ENCODE measurements at places on chromosomes 6 and 20.
A peak's percentile ranks its signal among the peaks of the same experiment; 100 is the strongest.

- no peak for DNase-seq
Measured at GRCh38 chr6:34462551-34462971, 3.3 kb upstream of the PACSIN1 start.

DNA sequence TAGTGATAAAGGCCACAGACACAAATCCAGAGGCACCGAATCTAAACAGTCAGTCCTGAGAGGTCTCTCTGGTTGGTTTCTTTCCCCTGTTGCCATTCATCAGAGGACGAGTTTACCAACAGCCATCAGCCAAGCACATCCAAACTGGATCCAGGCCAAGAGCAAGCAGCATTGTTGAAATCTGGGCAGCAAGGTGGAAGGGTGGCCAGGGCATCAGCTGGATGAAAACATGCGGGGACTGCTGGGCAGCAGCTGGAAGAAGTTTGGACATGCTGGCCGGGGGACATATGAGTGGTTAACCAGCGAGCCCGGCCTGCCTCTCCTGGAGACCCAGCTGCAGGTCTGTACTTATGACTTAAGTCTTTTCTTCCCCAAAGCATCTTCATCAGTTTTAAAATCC is at the start of gene SMIM28:
Gene SMIM28, plus strand, starts transcription at position 62 of the 400 bp plus-strand sequence. Its CDS starts 168 bp downstream, at position 230.
- no peak for DNase-seq

- DNase-seq = no peak
Measured at GRCh38 chr20:43034981-43035724, 154.6 kb downstream of the PTPRT start.

GRCh38 chr6:159490298-159490937 is 202.6 kb downstream of the SOD2 start:
- DNase-seq = no peak

- DNase-seq = no peak
Measured at GRCh38 chr20:10551732-10552724, 116.9 kb downstream of the SLX4IP start.

- DNase-seq = no peak
Measured at GRCh38 chr6:25452031-25452430, 172.9 kb downstream of the CARMIL1 start.

- no peak for DNase-seq
Measured at GRCh38 chr6:116066789-116067188, 6.1 kb upstream of the FRK start.

DNA sequence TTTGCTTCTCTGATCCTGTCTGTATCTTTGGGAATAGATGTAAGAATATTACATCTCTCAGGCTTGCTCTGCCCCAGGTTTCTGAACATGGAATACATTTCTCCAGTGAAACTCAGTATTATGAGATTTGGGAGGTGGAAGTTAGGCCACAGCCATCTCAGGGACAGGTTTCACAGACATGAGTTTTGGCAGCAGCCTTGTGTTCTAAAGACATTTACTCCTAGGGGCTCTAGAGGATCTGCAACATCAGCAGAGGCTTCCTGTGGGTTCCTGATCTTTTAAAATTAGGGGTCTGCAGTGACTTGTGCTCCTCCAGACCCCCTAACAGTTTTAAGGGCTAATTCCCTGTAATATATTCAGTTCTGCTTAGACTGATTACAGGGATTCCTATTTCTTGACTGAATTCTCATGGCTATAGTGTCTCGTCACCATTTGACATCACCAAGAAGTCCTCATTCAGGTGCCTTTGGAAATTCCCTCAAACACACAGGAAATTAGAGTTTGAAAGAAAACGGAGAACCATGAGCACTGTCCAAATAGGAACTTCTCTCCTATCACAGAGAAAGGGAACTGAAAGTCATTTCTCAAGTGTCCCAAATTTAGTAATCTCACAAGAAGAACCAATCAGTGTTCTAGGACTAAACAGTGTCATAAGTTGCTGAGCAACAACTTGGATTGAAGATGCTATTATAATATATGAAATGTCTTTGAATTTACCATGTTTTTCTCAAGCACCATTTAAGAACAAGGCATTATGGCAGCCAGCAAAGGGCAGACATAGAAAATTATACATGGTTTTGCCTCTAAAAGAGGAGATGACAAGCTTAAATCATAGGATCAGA is 2.5 kb upstream of the HLA-DRA start:
- DNase-seq = no peak

- no peak for DNase-seq
Measured at GRCh38 chr20:62558779-62559178, 83.0 kb upstream of the GATA5 start.

DNA sequence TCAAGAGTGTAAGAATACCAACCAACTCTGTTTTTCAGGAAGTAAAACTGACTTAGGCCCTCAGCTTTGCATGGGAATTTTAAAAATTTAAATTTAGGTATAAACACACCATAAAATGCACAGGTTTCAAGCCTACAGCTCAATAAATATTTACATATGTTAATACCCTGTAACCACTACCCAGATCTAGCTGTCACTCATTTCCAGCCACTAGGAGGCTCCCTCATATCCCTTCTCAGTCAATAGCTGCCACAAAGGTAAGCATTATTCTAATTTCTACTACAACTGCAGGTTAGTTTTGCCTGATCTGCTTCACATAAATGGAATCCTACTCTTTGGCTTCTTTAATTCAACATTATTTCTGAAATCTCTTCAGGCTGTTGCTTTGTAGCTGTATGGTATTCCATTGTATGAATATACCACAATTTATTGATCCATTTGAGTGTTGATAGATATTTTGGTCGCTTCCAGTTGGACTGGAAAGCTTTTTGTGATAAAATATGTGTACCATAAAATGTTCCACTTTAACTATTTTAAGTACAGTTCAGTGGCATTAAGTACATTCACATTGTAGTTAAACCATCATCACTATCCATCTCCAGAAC is 32.5 kb upstream of the MEI4 start:
- no peak for DNase-seq

- DNase-seq = no peak
Measured at GRCh38 chr6:36804563-36804962, 34.7 kb downstream of the CPNE5 start.

DNA sequence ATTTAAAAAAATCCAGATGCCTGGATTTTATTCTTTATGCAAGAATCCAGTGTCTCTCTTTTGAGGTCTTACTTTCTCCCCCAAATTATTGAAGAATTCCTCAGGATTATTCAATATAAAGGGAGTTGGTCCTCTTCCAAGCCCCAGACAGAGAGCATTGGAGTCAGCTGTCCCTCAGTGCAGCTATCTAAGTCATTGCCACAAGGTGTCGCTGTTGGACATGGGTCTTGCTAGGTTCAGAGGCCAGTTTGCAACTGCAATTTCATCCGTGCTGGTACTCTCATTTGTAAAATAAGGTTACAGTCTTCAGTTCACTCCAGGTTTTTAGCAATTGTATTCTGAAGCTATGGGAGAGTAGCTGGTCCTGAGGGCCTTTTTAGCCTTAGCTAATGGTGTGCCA is 27.8 kb downstream of the CCN2 start:
- DNase-seq = no peak

- no peak for DNase-seq
Measured at GRCh38 chr6:78599526-78599925, 267.8 kb upstream of the IRAK1BP1 start.

- no peak for DNase-seq
Measured at GRCh38 chr20:36149012-36149411, 5.5 kb upstream of the EPB41L1 start.

DNA sequence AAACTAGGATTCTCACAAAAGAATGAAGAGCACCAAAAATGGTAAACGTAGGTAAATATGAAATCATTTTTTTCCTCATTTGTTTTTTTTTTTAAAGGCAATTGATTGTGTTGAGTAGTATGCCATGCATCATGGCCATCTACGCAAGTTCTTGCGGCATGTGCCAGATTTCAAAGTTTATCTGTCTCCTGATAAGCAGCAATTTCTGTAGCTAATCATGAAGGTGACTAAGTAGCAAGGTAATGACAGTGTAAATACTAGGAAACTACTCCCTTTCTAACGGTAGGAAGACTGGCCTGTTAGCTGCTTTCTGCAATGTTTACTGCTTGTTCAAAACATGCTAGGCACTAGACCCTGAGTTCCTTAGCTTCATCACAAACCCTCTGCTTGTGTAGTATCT is 13.4 kb upstream of the LY86 start:
- no peak for DNase-seq

GRCh38 chr6:119273272-119274196 is 76.0 kb downstream of the MAN1A1 start:
- no peak for DNase-seq

- DNase-seq = peak; percentile 74
Measured at GRCh38 chr20:50112512-50113419, at the start of gene UBE2V1. UBE2V1 (minus strand) TSS chr20:50113150; CDS start chr20:50113128, 22 bp downstream.

DNA sequence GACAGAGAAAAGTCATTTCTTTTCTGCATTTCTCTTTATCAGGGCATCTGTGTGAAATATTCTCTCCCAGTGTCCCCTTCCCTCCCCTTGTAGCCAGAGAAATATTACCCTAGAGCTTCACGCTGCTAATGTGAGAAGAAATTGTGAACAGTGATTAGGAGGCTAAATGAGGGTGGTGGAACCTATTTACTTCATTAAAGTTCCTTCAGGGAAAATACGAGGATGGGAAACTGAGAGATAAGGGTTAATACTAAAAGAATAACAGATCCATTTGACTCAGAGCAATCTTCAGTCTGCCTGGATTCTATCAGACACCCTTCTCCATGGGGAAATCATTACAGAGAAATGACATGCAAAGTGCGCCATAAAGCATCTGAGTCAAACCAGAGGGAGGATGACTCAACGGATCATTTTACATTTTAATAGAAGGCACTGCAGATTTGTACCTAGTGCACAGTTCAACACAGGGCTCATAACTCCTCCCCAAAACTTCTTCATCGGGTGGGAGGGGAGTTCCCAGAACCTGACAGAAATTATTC is 131.3 kb downstream of the GJA10 start:
- peak; percentile 44 for DNase-seq

DNA sequence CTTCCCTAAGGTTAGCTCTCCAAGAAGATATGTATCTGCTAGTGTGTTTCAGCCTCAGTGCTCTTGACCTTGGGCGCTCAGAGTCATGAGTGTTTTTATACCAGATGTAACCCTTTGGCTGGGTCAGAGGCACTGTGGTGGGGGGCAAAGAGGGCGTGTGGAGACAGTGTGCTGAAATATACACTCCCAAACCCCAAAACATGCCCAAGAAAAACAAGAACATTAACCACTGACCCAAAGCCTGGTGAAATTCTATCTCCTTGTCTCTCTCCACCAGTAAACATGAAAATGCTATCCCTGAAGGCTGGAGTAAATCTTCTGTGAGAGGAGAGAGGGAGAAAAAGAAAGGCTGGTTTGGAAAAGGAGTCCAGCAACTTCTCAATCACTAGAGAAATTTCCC is 47.9 kb downstream of the ISM1 start:
- no peak for DNase-seq

- no peak for DNase-seq
Measured at GRCh38 chr6:107489636-107490565, at the start of gene SOBP. SOBP (plus strand) TSS chr6:107490117; CDS start chr6:107490617, 500 bp downstream.

DNA sequence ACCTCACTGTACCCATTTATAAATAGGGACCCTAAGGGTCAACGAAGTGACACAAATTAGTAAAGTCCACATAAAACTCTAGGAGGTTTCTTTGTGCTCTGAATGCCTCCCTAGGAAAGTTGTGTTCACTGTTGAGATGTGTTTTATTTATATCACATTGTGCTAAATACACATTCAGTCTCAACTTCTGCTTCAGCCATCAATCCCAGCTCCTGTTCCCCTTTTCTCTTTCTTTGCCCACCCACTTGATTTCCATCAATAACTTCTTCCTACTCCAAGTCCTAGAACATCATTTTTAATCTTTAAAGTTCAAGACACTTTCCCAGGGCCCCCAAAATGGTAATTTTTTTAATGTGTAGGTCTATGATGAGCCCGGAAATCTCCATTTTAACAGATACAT is 208.3 kb upstream of the RAB32 start:
- DNase-seq = no peak

DNA sequence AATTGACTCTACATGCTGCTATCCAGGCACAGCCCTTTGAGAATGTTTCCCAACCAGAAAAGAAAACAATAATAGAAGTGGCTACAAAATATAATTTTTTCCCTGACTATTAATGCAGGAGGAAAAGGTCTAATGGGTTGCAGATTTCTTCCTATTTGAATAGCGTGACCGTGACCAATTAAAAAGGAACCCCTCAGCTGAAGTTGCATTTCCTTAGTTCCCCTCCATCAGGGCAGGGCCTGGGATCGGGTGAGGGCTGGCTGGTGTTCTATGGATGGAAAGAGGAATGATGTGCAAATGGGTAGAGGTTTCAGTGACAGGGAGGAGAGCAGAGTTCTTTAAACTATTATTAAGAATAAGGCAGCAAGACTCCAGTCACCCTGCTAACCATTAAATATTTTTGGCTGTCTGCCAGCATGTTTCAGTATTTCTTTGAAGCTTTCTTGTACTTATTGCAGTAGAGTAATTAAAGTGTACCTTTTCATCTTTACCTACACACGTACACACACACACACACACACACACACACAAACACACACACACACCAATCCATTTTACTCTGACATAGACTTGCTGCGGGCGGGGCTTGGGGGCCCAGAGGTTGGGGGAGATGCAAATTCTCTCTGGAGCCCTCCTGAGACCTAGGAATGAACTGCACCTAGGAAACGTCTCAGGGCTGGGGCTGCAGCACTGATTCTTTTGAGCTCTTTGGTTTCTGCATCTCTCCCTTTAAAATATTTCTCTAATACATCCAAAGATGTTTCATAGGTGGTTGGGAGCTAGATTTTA is 154.8 kb upstream of the SLC35B3 start:
- DNase-seq = no peak

GRCh38 chr6:40409716-40410397 is 177.3 kb downstream of the LRFN2 start:
- peak; percentile 15 for DNase-seq

DNA sequence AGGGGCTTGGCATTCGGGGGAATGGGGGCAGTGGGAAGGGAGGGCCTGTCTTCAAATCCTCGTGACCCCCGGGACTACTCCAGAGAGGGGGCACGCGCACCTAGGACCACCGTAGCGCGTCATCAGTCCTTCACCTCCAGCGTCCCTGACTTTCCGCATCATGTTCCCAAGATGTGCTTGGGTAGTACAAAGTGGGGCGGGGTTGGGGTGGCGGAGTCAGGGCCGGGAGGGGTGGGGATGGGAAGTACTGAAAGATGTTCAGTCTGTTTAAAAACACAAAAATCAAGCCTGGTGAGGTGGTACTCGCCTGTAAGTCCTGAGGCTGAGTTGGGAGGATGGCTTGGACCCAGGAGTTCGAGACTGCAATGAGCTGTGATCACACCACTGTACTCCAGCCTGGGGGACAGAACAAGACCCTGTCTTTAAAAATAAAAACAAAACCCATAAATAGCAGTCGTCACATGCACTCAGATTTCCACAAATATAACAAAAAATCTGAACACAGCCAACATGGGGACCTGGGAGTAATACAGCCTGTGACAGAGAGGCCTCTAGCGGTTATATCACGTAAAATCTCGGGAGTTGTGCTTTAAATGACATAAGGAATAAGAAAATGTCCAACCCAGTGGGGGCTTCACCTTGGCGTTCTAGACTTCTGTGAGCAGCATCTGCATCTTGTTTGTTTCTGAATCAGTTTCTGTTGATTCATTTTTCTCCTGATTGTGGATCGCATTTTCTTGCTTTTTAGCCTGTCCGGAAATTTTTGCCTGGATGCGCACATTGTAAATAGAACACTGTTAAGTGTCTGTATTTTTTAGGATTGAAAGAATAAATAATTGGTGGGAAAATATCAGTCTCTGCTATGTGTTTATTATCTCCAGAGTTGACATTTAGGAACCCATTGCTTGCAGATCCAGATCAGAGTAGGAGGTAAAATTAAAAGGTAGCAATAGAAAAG is 698 bp upstream of the LRP11 start:
- no peak for DNase-seq

- DNase-seq = no peak
Measured at GRCh38 chr20:23584434-23585199, 16.3 kb upstream of the CST9L start.

- no peak for DNase-seq
Measured at GRCh38 chr6:154030646-154031045, 8.4 kb upstream of the OPRM1 start.

Data from smooth muscle cell of the brain vasculature (primary cell).